A549 treated with DMSO at 1 μM for 4 hours (cell line): ENCODE measurements at places on chromosomes 13 and 19. TPM values are rescaled to one million over a fixed set of nuclear protein-coding genes. Genes with fewer than 3 reads are reported as not detected.

C13orf42 gene
- not detected in 5 replicates for total RNA-seq

MED26 gene
- 4.4 to 5.6 TPM (median 5.3 TPM) in 5 replicates for total RNA-seq

SIAH3 gene
- not detected in 5 replicates for total RNA-seq

CAMSAP3 gene
- total RNA-seq = 2.5 to 4.6 TPM (median 4.1 TPM) in 5 replicates

ERICH4 gene
- total RNA-seq = not detected in 5 replicates

NLRP11 gene
- total RNA-seq = 0.02 TPM in 1 of 5 replicates, not detected in the others

ZNF610 gene
- not detected in 5 replicates for total RNA-seq

ZNF793 gene
- 0.03 TPM in 1 of 5 replicates, not detected in the others for total RNA-seq

TYROBP gene
- total RNA-seq = 0.31 TPM in 1 of 5 replicates, not detected in the others

RNF225 gene
- 0.13 to 0.22 TPM in 2 of 5 replicates, not detected in the others for total RNA-seq

CLEC11A gene
- 6.4 to 10.5 TPM (median 9.0 TPM) in 5 replicates for total RNA-seq

ZNF541 gene
- total RNA-seq = not detected in 5 replicates

CEACAM19 gene
- 9.3 to 13.6 TPM (median 9.5 TPM) in 5 replicates for total RNA-seq

OR7A5 gene
- total RNA-seq = not detected in 5 replicates

ZNF331 gene
- total RNA-seq = 12.5 to 16.7 TPM (median 13.6 TPM) in 5 replicates

LGI4 gene
- 0.09 to 0.31 TPM (median 0.20 TPM) in 4 of 5 replicates, not detected in the other for total RNA-seq

UHRF1 gene
- total RNA-seq = 47.9 to 61.6 TPM (median 51.6 TPM) in 5 replicates
